NCI-H460 (cell line): ENCODE measurements at places on chromosomes 6 and 20.

GRCh38 chr6:116268589-116269293, 11.0 kb downstream of the TSPYL1 start:
- peak; percentile 69 for DNase-seq

DNA sequence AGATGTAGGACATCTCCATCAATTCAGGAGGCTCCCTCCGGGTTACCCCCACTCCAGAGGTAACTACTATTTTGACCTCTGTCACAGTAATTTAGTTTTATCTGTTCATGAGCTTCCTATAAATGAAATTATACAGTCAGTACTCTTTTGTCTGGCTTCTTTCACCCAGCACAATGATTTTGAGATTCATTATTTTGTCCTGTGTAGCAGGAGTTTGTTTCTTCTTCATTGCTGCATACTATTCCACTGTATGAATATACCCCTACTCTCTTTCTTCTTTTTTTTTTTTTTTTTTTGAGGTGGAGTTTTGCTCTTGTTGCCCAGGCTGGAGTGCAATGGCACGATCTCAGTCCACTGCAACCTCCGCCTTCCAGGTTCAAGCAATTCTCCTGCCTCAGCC, 11.8 kb upstream of the AP5S1 start:
- DNase-seq: no peak

GRCh38 chr6:124962639-124963415, 590 bp downstream of the RNF217 start:
- DNase-seq: no peak

- DNase-seq: peak; percentile 20
These were observed 17.9 kb upstream of the EXOC2 start for GRCh38 chr6:710601-711571.

DNA sequence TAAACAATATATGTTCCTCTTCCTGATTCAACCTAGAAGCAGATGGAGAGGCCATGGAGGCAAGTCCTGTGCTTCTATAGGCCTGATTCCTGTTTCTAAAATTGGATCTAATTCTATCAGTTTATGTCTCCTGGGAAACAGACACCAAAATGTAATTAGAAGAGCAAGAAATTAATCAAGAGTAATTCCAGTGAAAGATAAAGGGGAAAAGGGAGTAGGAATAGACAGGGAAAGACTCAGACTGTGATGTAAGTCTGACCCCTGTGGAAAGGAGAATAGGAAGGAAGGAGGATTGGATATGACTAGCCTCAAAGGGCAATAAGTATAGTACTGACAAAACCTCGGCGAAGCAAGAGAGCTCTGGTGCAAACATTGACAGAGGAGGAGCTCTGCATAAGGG, 33.9 kb upstream of the FBXO30 start:
- DNase-seq: no peak

DNA sequence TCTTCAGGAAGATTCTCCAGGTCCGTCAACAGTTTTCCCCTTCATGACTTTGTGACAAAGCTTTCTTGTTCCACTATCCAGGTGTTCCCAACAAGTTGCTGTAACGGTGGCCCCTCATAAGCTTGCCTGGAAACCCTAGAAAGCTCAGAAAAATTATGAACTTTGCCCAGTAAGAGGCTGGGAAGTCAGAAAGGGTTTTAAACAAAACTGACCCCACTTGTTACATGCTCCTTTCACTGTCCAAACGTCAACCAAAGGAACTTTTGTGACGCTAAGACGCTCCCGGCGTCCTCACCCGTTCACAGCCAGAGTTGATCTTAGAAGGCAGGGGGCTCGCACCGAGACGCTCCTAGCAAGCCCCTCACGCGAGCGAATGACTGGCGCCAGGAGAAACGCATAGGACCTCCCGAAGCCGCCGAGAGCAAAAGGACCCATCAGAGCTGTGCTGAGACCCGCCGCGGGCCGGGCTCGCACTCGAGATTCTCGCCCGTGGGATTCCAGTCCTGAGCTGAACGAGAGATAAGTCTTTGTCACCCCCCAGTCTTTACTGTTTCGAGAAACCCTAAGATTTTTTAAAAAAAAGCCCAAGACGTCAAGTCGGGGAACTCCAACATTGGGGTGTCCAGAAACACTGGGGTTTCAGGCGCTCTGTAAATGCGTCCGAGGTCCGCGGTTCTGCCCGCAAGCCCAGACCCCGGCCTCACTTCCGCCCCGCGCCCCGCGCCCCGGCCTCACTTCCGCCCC, 544 bp upstream of the ACAT2 start:
- no peak for DNase-seq

GRCh38 chr6:34130862-34131261, 15.0 kb downstream of the GRM4 start:
- no peak for DNase-seq

- DNase-seq: no peak
These were observed 99.5 kb downstream of the IPCEF1 start for GRCh38 chr6:154257067-154257466.
